Ureter (tissue), 1 donor: ENCODE measurements at places on chromosomes 11 and 22. TPM values are rescaled to one million over a fixed set of nuclear protein-coding genes. Genes with fewer than 3 reads are reported as not detected.

Gene MAPK1
- 136 TPM for total RNA-seq

Gene MS4A15
- total RNA-seq: not detected

Gene SLC22A6
- total RNA-seq: not detected

Gene TECTA
- 0.83 TPM for total RNA-seq

Gene SRSF8
- 58.0 TPM for total RNA-seq

Gene KCNQ1
- 63.0 TPM for total RNA-seq

Gene MIEF1
- 30.1 TPM for total RNA-seq

Gene MN1
- 3.3 TPM for total RNA-seq

Gene MAJIN
- total RNA-seq: not detected

Gene BRSK2
- total RNA-seq: 1.7 TPM

Gene FOLR2
- total RNA-seq: 4.5 TPM

Gene GP1BB
- total RNA-seq: 2.1 TPM

Gene MS4A6A
- 51.1 TPM for total RNA-seq

Gene F2
- not detected for total RNA-seq

Gene FAU
- 999 TPM for total RNA-seq

Gene SCUBE2
- total RNA-seq: 357 TPM

Gene HPS4
- 49.8 TPM for total RNA-seq
